ENCODE measurements at places on chromosomes 11 and 22.

DNA sequence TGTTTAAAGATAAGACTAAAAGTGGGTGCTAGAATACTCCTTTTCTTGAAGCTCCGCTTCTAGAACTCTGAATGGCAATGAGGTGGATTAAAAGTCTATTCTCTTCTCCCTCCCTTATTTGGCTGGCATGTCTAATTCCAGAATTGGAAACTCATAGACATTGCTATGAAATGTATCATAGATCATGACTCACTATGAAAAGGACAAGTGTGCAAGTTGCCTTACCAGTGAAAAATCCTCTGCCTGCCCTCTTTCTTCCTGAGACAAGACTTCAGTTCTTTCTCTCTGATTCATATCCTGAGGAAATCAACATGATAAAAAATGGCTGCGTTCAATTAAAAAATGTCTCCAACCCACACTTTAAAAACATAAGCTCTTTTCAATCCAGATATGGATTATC is 73.2 kb upstream of the BLID start:
- no peak for DNase-seq

GRCh38 chr11:16215352-16215751 is 141.0 kb downstream of the SOX6 start:
- DNase-seq, result no peak

DNA sequence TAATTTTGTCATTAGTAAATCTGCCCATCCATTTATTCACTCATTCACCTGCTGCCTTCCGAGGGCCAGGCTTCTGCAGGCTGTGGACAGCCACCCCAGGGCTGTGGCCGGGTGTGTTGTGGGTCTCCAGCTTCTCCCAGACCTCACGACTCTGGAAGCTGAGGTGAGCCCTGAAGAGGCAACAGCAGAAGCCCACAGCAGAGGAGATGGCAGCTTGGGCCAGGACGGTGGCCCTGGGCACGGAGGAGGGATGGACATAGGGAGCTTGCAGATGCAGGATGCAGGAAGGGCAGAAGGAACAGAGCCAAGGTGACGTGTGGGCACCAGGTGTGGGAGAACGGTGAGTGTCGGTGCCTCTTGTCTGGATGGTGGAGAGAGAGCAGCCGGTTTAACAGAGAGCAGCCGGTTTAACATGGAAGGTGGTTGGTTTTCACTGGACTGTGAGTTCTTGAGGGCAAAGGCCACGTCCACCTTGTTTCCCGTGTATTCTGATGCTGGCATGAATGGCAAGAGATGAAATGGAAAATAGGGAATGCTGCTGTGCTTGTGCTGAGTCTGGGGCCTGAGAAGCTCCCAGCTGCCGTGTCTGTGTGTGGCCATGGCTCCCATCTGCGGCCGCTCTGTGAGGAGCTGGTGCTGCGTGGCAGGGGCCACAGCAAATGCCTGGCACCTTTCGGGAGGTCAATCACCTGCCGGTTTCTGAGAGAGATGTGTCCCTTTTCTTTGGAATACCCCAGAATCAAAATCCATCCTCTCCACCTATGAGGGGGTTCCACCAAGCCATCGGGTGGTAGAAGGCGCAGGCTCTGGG is 669.9 kb downstream of the BRD1 start:
- no peak for DNase-seq

- DNase-seq, result no peak
Observed at GRCh38 chr11:92306966-92307510, 82.4 kb downstream of the FAT3 start.

DNA sequence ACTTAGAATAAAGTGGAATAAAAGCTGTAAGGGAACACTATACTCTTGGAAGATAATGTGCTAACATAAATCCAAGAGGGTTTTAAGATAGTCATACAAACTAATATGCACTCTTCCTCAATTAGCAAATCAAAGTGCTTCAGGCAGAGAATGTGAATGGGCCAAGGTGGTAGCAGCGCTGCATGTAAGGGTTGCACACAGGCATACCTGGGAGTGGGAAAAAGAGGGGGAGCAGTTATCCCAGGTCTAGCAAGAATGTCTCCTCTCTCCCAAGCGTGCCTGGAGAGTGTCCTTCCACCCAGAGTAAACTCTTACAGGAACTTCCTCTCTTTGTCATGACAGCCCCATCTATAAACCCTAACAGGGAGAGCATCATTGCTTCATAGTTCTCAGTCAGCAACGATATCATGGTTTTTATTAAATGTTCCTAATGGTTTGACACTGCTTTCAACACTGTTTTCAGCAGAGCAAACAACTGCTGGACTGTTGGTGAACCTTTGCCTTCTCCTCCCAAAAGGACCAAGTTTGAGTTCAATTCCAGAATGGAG is 61.6 kb downstream of the SYTL2 start:
- DNase-seq, result peak; percentile 9

DNA sequence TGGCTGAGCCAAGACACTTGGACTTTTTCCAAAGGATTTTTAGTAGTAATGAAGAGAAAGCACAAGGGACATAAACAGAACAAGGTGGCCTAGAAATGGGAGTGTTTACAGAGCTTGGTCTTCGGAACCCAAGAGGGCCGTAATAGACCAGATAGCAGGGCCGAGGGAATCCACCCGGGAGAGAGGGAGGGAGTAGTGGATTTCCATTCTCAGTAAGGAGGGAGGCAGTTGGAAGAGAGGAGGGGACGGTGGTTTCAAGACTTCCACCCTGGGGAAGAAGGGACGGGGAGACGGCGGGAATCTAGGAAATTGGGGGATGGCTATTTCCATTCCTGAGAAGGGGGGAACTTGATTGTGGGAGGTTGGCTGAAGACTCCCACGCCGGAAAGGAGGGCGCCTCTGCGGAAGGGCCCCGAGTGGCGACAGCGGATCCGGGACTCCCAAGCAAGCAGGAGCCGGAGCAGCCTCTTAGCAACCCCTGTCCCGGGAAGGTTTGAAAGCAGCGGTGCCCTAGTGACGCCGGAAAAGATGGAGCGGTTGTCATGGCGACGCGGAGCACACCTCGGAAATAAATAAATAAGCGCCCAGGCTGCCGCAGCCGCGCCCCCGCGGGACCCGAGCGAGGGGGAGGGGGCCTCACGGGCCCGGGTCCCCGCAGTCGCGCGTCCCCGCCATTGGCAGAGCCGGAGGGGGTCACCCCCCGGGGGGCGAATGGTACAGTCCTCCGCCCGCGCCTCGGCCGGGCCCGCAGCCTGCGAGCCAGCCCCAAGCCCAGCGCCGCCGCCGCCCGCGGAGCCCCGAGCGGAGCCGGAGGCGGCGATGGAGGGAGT is 31.6 kb downstream of the EIF3F start:
- DNase-seq, result peak; percentile 61

- no peak for DNase-seq
Observed at GRCh38 chr11:15651816-15652215, 537.1 kb downstream of the INSC start.

DNA sequence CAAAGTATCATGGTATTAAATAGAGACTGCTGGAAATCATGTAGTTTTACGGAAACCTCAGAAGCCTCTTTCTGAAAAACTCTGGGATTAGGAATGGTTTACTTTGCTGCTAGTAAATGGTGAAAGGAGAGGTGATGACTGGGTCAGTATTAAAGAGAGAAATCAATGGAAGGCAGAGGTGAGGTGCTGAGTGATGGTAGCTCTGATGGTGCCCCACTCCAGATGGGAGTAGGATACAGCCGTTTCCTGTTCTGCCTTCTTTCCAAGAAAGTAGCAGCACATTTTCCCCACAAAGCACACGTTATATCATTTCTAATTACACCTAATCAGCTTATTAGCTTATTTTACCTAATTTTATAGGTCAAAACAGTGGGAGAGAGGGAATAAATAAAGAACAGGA is 267.6 kb upstream of the PITPNB start:
- no peak for DNase-seq
